ENCODE measurements at places on chromosomes 1 and 21.

GRCh38 chr1:70383483-70383882, 27.6 kb upstream of the CTH start:
- DNase-seq, result no peak

DNA sequence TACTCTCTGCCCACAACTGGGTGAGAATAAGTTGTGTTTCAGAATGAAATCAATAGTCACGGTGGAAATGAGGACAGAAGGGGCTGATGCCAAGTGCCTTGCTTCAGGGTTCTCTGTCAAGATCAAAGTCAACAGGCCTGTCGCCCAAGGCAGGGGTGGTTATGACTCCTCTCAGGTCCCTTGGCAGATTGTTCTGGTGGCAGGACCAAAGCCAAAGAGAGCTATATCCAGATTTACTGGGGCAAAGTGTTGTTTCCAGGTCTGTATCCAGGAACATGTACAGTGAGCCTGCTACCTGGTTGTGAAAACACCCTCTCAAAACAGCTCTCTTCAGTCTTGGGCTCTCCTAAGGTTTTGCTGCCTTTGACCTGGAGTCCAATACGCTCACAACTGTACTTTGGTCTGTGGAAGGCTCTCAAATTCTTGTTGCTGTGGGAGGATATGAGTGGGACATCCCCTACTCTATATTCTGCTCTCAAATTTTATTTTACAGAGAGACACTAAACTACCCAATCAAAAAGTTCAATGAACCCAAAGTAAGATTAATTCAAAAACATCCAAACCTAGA, 175.1 kb upstream of the ETV3 start:
- no peak for DNase-seq

DNA sequence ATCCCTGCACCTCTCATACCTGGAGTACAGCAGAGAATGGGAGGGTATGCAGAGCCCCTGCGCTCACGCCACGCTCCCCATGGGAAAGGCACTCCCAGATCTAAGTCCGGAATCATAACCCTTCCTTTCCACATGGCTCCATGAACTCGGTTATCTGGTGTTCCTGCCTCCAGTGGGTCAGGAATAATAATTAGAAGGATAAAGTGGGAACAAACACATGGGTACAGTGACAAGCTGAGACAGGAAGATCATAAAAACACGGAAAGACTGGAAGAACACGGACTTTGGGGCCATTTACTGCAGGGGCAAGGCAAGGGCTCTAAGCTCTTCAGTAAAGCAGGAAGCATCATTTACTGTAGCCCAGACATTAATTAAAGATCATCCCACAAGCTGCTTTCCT, 48.6 kb downstream of the FOXO6 start:
- no peak for DNase-seq

- no peak for DNase-seq
Measured at GRCh38 chr21:35212393-35213127, 163.5 kb upstream of the RUNX1 start.

DNA sequence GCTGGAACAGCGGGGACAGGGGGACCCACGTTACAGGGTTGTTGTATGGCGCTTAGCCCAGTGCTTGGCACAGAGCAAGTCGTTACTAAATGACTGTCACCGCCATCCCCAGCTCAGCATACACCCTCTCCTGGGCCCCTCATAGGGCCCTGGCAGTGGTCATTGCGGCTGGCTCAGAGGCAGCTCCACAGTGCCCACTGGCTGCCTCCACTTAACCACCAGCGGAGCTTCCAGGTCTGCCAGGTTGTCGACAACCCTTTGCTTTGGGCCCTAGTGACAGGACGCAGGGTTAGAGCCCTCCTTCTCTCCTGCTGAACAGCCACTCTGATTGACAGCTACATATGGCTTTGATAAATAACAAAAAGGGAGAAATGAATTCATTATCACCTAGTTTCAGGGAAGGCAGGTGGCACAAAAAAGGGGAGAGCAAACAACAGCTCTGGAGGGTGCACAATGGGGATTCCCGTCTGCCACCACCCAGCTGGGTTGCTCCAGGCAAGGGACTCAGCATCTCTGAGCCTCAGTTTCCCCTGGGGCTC, 4.8 kb downstream of the EFHD2 start:
- DNase-seq, result no peak

GRCh38 chr1:223062177-223062576, 80.9 kb downstream of the TLR5 start:
- DNase-seq, result no peak

- no peak for DNase-seq
Measured at GRCh38 chr21:38952890-38953289, 147.2 kb downstream of the ETS2 start.

GRCh38 chr1:114082304-114082630, 71.4 kb downstream of the SYT6 start:
- DNase-seq, result no peak

DNA sequence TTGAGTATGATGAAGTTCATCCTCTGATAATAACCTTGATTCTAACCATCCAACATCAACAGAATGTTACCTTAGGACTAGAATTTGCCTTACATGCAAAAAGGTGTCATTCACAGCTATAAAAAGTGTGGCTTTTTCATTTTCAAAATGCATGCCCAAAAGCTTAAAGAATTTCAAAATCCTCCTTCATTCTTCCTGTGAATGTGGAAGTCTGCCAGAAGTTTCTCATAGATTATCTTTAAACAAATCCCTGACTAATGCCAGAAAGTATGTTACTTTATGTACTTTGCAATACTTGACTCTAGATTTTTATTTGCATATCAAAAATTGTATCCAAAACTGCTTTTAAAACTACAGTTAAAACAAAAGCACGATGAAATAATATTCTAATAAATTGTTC, 270.6 kb upstream of the ZRANB2 start:
- no peak for DNase-seq

GRCh38 chr1:76023669-76024435, 50.7 kb upstream of the ST6GALNAC3 start:
- DNase-seq, result peak; percentile 71

DNA sequence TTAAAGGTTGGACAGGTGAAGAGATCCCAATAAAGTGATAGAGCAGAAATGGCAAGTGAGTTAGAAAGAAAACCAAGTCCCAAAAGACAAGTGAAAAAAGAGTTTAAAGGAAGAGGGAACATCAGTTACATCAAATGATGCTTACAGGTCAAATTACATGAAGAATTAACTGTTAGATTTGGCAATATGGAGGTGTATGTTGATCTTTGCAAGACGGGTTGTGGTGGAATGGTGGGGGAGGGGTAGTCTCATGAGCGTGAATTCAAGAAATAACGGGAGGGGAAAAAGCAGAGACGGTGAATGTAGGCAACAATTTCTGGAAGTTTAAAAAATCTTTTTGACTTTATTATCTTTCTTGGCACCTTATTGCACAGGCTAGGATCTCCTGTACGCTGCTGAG, 76.6 kb downstream of the NTPCR start:
- no peak for DNase-seq

GRCh38 chr1:214491468-214492146, 59.8 kb downstream of the PTPN14 start:
- DNase-seq, result no peak

DNA sequence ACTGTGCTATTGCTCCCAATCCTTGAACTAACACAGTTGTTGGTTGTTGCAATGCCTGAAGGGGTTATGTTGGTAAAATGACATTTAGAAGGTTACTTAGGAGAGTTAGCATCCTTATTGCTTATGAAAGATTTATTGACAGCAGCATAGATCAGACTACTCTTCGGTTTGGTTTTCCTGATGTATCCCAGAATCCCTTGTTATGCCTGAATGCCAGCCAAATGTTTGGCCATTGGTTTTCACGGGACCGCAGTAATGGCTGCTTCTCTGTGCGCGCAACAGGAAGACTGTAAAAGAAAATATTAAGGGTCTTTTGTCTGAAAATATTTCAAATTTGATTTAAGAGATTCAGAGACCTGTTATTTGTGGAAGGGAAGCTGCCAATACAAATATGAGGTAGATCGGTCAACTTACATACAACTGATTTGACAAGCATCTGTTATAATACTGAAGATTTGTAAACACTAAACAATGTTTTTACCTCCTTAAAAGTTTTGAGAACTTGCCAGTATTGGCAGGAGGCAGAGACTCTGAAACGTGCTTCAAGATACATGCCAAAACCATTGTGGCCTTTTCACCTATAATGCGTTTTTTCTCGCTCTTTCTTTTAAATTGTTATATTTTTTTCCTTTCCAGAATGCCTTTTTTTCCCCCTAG, 8.3 kb downstream of the NFIA start:
- no peak for DNase-seq

DNA sequence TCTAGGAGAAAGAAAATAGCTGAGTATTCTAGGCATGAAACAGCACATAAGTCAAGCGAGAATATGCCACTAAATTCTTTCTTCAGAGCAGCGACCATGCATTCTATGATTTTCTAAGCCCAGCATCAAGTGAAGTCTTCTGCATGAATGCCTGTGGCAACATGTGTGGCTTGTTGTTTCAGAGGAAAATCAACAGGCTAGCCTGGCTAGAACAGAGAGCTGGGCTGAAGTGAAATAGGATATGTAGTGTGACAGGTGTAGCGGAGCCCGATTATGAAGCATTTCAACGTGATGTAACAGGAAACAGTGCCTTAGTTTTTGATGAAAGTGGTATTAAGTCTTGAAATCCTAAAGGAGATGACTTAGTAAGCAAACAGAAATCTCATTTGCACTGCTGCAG, 7.0 kb downstream of the CSDE1 start:
- no peak for DNase-seq

GRCh38 chr1:147769106-147769505, 8.7 kb upstream of the GJA5 start:
- DNase-seq, result no peak

DNA sequence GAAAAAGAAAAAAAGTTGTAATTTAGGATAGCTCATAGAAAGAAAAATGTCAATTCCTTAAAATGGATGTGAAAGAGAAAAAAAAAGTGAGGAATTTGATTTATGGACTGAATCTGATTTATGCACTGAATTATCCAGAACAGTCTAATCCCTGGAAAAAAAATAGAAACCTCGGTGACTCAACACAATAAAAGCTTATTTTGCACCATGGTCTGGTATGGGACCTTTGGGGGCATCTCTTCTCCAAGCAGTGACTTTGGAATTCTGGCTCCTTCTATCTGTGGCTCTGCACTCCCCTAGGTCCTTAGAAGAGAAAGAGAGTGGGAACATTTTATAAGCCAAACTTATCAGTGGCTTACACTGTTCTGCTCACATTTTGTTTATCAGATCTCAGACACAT, 471.7 kb upstream of the B3GALT2 start:
- DNase-seq, result no peak

DNA sequence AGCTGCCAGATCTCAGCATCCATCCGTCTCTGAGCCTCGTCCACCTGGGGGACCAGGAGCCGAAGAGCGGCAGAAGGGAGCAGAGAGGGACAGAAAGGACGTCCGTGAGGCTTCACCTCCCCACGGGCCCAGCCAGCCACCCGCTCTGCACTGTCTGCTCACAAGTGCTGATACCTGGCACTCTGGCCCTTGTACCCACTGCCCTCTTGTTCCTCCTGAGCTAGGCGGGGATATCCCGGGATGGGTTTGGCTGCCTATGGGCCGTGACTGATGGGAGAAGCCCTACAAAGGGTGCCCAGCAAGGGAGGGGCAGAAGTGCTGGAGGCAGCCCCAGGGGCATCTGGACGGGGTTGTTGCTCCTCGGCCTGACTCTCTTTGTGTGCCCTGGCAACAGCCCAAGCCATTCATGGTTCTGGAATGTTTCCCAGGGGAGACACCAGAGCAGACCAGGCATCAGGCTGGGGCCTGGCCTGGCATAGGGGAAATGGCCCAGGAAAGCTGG, 57.6 kb downstream of the LDLRAD2 start:
- no peak for DNase-seq

Measured in hematopoietic multipotent progenitor cell treated with erythropoietin and hydrocortisone succinate and interleukin-3 and kit ligand, for 4 days (in vitro differentiated cells).